Putamen (tissue), 1 donor: ENCODE measurements at places on chromosomes 2 and 18.

- DNase-seq, result no peak
Measured at GRCh38 chr2:25286025-25286400, 55.7 kb downstream of the DNMT3A start.

- DNase-seq, result no peak
Measured at GRCh38 chr2:136016836-136017235, 31.4 kb upstream of the DARS1 start.

DNA sequence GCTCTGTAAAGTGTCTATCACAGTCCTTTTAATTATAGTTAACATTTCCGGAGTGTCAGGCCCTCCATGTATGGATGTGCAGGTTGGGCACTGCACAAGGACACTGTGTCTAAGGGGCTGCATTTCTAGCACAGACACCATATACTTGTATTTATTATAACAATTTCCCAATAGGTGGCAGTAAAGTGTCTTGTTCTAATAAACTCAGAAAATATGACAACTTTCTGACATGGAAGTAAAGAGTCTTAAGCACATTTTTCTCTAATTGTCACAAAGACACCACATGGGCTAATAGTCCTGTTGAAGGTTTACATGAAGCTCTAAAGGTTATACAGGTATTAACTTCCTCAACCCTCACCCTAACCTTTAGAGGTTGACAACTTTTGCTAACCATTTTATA, 156.6 kb downstream of the DYSF start:
- no peak for DNase-seq

GRCh38 chr2:157480182-157480961, 36.5 kb upstream of the CYTIP start:
- DNase-seq, result no peak

GRCh38 chr2:1770566-1771380, 26.5 kb upstream of the PXDN start:
- no peak for DNase-seq

DNA sequence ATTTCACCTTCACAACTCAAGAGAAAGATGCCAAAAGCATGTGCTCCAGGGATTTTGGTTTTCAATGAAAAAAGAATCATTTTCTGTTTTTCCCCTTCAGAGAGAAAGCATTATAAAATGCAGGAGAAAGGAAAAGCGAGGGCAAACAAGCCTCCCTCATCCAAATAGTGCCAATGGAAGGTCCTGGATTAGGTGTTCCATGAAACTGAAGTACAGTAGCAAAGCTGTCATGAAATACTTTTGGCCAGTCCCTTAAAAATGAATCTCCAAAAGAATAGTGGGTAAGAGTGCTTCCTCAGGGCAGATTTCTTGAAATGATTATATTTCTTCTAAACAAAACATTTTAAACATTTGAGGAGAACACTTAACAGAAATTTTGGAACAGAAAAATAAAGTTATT, 182.1 kb upstream of the FOSL2 start:
- DNase-seq, result no peak

- DNase-seq, result no peak
Measured at GRCh38 chr2:18435426-18436037, 124.9 kb downstream of the RDH14 start.

GRCh38 chr2:16115291-16115690, 174.9 kb downstream of the MYCN start:
- DNase-seq, result no peak

DNA sequence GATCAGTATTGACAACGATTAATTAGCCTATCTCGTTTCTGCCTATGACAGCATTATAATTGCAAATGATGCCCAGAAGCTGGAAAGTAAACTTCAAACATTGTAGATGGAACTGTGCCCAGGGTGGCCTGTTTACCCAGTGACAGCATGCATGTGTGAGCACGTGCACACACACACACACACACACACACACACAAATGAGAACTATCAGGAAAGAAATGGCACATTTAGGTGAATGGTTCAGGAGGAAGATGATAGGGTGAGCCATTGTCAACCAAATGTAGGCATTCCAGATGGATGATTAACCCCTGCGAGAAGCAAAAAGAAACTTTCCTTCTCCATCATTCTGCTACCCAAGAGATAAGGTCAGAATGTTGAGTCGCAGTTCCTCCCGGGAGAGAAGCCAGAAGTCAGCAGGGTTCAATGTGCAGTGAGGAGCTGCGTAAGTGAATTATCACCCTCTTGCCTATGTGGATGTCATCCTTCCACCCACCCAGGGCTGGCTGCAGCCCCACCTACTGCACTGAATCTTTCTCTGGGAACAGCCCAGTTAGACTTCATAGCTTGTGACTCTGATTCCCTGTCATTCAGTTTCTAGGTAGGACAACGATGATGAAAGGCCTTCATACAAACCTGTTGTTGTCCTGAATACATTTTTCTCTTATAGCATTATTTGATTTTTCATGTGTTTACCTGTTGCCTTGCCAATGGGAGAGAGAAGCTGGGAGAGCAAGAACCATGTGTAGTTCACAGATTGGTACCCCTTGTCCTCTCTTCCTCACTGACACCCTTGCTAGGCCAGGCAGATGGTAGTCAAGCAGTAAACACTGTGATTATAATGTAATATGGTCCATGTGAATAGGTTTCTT, 3.5 kb upstream of the APOB start:
- DNase-seq, result no peak

- no peak for DNase-seq
Measured at GRCh38 chr2:207230261-207231105, 64.7 kb upstream of the KLF7 start.

GRCh38 chr2:10326707-10327594, 24.2 kb downstream of the HPCAL1 start:
- no peak for DNase-seq

DNA sequence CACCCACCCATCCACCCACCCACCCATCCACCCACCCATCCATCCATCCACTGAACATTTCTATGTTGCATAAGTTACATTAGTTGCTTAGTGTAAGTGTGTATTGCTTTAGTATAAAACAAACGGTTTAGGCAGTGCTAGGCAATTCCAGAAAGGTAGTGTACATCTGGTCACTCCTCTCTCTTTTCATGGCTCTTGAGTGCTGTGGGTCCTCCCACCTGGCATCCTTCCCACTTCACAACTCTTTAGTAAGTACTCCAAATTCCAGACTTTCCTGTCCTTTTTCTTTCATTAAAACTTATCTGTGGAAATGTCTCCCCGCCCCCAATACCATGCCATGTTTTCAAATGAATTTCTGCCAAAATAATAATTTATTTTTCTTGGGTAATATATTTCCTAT, 122.5 kb downstream of the PLEKHM3 start:
- DNase-seq, result no peak

DNA sequence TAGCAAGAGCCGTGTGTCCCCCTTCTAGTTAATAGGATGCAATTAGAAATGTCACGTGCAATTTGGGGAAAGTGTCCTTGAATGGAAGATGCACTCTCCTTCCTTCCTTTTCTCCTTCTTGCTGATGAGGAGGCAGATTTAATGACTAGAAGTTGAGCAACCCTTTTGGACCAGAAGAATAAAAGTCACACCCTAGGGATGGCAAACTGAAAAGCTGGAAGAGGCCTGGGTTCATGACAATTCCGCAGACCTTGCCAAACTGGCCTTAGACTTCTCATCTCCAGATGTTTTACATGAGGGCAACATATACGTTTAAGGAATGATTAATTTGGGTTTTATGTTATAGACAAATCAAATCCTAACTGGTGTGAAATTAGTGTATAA, 38.6 kb upstream of the NCOA1 start:
- DNase-seq, result no peak

DNA sequence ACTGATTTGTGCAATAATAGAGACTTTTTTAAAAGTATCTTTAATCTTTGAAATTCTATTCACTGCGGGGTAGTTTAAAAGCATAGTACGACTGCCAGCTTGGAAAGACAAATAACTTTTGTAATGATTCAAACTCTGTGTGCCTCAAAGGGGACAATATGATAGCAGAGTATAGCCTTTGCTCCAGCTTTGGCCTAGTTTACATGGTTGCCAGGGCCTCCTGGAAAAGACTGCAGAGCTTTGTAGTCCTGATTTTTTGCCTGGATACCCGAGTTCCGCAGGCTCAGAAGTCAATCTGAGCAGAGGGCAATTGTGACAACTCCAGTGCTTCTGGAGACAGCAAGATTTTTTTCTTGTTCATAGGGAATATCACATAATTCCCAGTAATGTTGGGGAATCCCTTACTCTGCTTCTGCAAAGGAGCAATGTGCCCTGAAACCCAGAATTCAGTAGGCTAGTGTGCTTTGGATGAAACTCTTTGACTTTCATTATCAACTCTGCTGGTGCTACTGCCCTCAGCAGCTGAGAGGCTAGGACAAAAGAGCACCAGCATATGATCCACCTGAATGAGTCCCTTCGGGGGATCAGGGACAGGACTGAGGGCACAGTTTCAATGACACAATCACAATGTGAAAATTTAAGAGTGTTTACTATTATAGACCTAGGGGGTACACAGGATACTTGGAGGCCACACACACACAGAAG, 768.1 kb downstream of the TMEM182 start:
- no peak for DNase-seq

- no peak for DNase-seq
Measured at GRCh38 chr2:233122541-233122940, 62.4 kb downstream of the INPP5D start.

DNA sequence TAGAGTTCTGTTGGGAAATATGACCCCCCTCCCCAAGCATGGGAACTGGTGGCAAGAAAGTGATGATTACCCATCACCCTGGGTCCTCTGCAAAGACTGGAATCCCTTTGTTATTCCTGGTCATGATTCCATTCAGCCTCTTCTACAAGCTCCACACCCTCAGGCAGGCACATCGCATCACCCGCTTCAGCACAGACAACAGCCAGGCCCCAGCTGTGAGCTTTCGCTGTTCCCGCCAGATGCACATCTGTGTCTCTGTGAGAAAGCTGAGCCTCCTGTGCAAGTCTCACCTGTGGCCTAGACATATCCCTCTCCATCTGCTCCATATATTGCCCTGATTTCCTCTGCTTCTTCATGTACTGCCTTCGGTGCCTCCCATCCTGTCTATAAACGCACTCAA, 368.0 kb upstream of the RAB6C start:
- DNase-seq, result no peak

- no peak for DNase-seq
Measured at GRCh38 chr2:165794536-165794928, 485 bp upstream of the GALNT3 start.

DNA sequence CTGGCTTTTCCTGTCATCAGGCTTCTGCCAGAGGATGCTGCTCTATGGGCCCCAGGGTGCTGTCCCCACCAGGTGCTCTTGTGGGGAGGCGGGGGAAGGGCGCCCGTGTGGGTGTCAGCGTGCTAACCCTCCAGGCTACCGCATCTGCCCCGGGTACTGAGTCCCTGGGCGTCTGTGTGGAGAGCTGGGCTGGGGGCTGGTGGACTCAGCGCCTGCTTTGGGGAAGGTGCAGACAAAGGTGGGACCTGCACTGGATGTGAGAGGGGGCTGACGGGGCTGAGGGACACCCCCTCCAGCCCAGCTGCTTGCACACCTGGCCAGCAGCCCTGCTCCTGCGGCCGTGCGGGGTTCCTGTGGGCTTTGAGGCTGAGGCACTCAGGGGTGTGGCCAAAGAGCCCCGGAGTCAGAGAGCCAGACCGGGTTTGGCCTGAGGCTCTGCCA, 120.7 kb upstream of the PXDN start:
- DNase-seq, result no peak

- DNase-seq, result no peak
Measured at GRCh38 chr2:201200345-201200744, 17.4 kb downstream of the CASP10 start.

GRCh38 chr2:98910349-98911125, 25.5 kb downstream of the CRACDL start:
- DNase-seq, result no peak

DNA sequence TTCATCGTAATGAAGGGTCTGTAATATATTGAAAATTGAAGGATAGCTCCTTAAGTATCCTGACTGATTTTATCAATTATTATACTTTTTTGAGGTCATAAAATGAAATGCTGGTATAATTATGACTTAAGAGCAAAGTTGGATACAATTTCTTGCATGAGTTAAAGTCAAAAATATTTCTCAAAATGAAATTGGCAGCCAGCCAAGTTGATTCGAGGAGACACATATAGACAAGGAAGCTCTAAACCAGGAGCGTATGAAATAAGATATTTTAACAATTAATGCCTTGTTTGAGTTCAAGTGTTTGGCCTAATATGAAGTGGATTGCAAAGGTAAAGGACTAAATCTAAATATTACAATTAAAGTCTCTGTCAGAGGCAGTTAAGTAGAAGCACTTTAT, 260.4 kb upstream of the DSEL start:
- DNase-seq, result no peak

DNA sequence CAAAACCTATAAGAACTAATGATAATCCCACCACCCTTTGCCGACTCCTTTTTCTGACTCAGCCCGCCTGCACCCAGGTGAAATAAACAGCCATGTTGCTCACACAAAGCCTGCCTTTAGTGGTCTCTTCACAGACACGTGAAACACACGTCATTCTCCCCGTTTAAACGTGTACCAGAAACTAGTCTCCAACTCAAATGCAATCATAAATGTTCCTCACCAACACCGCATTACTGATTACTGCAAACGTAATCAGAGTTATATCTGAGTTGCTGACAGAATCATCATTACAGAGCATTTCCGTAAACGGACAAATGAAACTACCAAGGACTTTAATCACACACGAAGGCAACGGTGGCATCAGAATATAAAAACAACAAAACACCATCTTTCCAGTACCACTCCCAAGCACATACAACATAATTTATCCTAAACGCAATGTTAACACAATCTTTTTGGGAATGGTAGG, 1.9 kb downstream of the CLK1 start:
- DNase-seq, result no peak

DNA sequence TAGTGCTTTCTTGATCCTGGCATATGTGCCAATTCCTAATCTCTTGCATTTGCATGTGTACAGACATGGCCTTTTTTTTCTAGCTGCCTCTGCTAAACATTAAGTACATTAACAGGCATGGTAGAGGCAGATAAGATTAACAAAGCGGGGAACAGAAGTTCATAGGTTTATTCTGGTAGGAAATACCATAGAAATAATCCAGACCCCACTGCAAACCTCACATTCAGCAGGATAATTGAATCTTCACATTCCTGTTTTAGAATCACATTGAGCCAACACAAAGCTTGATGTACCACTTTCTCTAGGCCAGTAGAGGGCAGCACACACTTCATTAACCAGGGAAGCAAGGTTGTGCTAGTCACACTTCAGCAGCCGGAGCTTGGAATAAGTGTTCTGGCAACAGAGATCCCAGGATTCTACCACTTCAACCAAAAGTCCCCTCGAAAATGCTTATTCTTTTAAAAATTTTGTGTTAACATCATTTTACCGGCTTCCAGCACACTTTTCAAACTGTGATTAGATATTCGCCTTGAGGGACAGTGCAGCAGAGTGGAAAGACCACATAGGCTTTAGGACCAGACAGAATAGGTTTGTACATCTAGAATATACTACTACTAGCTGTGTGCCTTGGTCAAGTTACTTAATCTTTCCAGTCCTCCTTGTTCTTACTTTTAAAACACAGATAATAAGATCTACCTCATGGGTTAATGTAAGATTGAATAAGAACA, 420.2 kb upstream of the CHST9 start:
- DNase-seq, result peak; percentile 73
